Colonic mucosa (tissue), 4 donors: ENCODE measurements at places on chromosomes 13 and 19.
A peak's percentile ranks its signal among the peaks of the same experiment; 100 is the strongest.

DNA sequence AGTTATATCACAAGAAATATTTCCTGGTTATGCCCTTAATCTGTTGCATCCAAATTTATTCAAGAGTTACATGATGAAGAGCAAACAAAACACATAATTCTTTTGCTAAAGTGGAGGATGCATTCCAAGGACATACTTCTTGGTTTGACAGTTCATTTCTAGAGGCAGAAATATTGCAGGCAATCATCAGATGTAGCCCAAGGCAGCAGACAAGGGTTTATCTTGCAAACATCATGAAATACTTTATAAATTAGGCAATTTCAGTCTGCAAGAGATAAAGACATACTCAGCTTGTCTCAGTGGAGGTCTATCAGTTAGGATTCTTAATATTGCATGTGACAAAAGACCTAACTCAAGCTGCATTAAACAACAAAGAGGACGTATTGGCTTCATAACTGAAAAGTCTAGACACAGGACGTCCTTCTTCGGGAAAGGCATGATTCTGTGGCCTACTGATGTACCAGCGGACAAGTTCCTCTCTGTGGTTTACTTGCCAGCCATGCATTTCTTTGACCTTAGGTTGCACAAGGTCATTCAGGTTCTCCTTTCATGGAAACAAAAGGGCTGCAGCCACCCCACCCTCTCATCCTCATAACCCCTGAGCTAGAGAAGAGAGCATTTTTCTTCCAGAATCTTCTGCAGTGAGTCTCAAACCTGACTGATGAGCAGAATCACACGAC lies 204.1 kb downstream of the KATNAL1 start:
- no peak for DNase-seq
- H3K4me1 ChIP-seq = peaks cover 1% of the 10 kb centered on the region
- no peak overlapping the region for H3K4me3 ChIP-seq
- H3K27me3 ChIP-seq = no peaks in the 10 kb centered on the region
- H3K36me3 ChIP-seq = no peaks in the 10 kb centered on the region

- no peaks in the 10 kb centered on the region for H3K36me3 ChIP-seq
- DNase-seq = no peak
- H3K27ac ChIP-seq = no peak overlapping the region
- H3K4me3 ChIP-seq = no peak overlapping the region
- no peaks in the 10 kb centered on the region for H3K27me3 ChIP-seq
Observed at GRCh38 chr13:23865906-23866305, 23.3 kb downstream of the MIPEP start.

GRCh38 chr19:46783670-46784069 lies 4.7 kb downstream of the SLC1A5 start:
- no peaks in the 10 kb centered on the region for H3K27me3 ChIP-seq

DNA sequence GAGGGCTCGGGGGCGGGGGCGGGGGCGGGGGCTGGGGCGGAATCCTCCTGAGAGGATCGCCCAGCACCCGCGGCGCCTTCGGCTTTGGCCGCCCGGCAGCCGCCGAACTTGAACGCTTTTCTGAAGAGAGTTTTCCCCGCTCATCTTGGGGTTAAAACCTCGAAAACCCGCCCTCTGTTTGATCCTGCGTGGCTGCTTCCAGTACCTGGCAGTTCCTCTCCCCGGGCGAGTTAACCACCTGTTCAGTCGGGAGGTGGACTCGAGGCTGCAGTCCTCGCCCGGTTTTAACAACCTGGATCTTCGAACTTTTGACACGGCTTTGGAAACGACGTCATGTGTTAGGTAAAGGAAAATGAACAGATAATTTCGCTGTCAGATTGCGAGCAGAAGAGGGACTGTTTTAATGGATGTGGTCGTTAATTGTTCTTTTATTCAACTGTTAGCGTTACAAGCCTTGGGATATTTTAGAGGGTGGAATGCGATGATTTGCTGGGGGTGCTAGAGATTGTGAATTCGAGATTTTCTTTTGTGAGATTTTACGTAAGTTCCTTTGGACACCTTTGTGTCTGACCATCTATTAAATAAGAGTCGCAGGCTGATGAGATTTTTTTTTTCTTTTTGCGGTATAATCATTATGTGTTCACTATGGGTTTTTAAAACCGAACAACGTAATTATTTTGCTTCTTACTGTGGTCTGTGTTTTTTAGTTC lies 1.0 kb downstream of the FNDC3A start:
- DNase-seq = peak; percentile 81
- H3K4me3 ChIP-seq = peak overlapping the region; percentile 65
- no peaks in the 10 kb centered on the region for H3K36me3 ChIP-seq
- no peaks in the 10 kb centered on the region for H3K27me3 ChIP-seq
- peak overlapping the region; percentile 98 for H3K27ac ChIP-seq
- peaks cover 6% of the 10 kb centered on the region for H3K4me1 ChIP-seq

DNA sequence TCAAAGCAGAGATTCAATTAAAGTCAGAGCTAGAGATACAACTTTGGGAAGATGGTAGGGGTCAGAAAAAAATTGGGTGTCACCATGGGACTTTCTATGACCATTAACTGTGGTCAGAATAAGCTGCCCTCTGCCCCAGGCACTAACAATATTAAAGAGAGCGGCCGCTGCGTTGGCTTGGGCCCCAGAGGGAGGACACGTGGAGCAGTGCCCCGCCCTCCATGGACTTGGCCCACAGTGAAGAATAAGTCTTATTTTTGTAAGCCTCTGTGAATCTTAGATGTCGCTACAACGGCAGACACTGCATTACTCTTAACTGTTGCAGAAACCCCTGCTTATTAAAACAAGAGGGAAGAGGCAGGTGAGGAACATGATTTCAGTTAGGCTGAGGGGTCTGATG lies 172.7 kb downstream of the UQCRFS1 start:
- no peaks in the 10 kb centered on the region for H3K4me1 ChIP-seq
- H3K27me3 ChIP-seq = no peaks in the 10 kb centered on the region
- no peak overlapping the region for H3K4me3 ChIP-seq
- no peak overlapping the region for H3K27ac ChIP-seq
- no peak for DNase-seq

- DNase-seq = no peak
- H3K4me3 ChIP-seq = no peak overlapping the region
- H3K4me1 ChIP-seq = no peaks in the 10 kb centered on the region
Observed at GRCh38 chr13:88806438-88806837, 1135.3 kb downstream of the SLITRK5 start.

DNA sequence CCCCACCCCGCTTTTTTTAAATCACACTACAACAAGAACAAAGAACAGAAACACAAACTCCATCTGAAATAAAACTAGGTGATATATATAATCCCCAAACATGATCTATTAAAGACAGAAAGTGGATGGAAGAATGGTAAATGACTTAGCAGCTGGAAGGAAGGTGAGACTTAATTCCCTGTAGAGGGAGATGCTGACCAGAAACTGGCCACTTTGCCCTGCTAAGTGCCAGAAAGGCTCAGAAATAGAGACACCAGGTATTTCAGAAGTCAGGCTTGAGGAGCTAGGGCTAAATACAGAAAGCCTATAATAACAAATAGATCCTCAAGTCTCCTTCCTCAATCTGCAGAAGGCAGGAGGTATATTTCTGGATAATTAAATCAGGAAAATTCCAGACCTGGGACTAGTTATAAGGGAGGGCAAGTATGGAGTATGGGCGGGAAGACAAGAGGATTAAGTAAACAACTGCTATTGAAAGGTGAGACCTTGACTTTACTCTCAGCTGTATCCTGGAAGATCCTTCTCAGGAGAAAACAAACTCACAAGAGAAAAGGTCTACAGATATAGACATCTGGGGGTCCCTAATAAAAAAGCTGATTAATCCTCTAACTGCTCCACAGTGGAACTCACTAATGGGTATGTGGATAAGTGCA lies 32.2 kb downstream of the MTRF1 start:
- H3K27ac ChIP-seq = peak overlapping the region; percentile 28
- no peaks in the 10 kb centered on the region for H3K36me3 ChIP-seq
- no peaks in the 10 kb centered on the region for H3K4me1 ChIP-seq
- H3K27me3 ChIP-seq = no peaks in the 10 kb centered on the region
- H3K4me3 ChIP-seq = no peak overlapping the region

GRCh38 chr13:114056205-114057013 lies 76.0 kb downstream of the RASA3 start:
- no peak for DNase-seq
- H3K27ac ChIP-seq = no peak overlapping the region
- H3K36me3 ChIP-seq = no peaks in the 10 kb centered on the region

- H3K27ac ChIP-seq = no peak overlapping the region
- no peak overlapping the region for H3K4me3 ChIP-seq
- no peaks in the 10 kb centered on the region for H3K36me3 ChIP-seq
- no peaks in the 10 kb centered on the region for H3K27me3 ChIP-seq
- DNase-seq = no peak
Observed at GRCh38 chr19:34767951-34768350, 5.1 kb downstream of the ZNF599 start.

DNA sequence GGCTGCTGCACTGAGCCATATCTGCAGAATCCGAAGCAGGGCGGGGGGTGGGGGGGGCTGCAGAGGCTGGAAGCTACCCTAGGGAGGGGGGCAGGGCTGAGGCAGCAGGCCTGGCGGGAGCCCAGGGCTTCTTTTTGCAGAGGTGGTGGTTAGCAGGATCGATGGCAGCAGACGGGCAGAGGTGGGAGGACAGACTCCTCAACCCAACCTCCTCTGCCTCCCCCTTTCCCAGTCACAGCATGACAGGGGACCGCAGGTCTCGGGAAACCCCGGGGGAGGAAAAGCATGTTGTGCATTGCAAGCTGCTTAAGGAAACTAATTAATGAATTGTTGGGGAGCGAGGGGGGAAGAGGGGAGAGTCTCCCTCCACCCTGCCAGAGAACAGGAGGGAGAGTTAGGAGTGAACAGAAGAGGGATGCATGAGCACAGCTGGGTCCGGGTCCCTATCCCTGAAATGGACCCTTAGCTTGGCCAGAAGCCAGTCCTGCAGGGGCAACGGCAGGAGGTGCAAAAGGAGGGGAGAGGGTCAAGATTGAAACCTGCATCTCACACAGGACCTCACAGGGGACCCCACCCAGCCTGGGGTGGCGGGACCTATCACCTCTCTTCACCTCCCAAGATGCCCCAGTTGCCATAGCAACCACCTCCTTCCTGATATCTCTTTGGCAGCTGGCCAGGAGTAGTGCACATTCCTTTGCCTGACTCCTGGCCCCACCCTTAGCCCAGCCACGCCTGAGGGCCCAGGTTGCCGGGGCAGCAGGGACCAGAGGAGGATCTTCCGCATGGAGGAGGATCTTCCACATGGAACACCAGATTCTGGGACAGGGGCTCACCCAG lies 1.8 kb downstream of the FXYD7 start:
- H3K36me3 ChIP-seq = no peaks in the 10 kb centered on the region
- peak; percentile 89 for DNase-seq
- H3K27me3 ChIP-seq = peaks cover 7% of the 10 kb centered on the region
- H3K27ac ChIP-seq = no peak overlapping the region
- H3K4me1 ChIP-seq = peaks cover 5% of the 10 kb centered on the region
- H3K4me3 ChIP-seq = no peak overlapping the region

DNA sequence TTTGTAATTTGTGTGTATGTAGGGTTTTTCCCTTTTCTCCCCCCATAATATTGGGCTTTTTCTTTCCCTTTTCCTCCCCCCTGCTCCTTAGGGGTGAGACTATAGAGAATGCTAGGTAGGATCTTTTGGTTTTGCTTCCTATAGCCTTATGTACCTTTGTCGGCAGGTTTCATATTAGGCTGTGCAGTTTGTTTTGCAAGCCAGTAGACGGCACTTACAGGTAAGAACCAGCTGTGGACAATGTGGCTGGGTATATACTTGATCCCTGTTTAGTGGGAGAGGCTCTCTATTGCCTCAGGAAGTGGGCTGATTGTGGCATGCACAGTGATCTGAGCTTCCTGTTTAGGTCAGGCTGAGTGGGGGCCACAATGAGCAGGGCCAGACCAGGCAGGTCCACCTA lies 359.2 kb upstream of the OBI1 start:
- no peaks in the 10 kb centered on the region for H3K36me3 ChIP-seq
- no peak for DNase-seq
- no peak overlapping the region for H3K27ac ChIP-seq
- H3K27me3 ChIP-seq = no peaks in the 10 kb centered on the region

DNA sequence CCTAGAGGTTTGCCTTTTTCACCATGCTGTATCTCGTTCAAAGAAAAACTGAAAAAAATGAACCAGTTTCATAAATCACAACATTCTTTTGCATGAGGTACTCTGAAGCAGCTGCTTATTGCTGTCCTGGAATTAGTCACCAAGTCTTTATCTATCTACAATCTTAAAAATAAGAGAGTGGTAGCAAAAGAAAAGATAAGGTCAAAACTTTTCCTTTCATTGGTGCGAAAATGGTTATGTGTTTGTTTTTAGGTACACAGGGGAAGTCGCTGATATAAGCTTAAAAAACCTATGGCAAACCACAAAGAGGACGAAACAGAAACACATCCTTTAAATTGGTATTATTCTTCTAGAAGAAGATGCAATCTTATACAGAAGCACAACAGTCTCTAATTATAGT lies 20.7 kb downstream of the OBI1 start:
- no peaks in the 10 kb centered on the region for H3K4me1 ChIP-seq
- H3K27ac ChIP-seq = no peak overlapping the region
- H3K27me3 ChIP-seq = no peaks in the 10 kb centered on the region

- no peaks in the 10 kb centered on the region for H3K36me3 ChIP-seq
- no peaks in the 10 kb centered on the region for H3K4me1 ChIP-seq
- H3K4me3 ChIP-seq = no peak overlapping the region
- H3K27me3 ChIP-seq = no peaks in the 10 kb centered on the region
Observed at GRCh38 chr13:47904241-47904640, 96.8 kb downstream of the SUCLA2 start.

GRCh38 chr19:43739439-43740235 lies 15.1 kb downstream of the SMG9 start:
- H3K36me3 ChIP-seq = peaks cover 5% of the 10 kb centered on the region
- H3K27me3 ChIP-seq = no peaks in the 10 kb centered on the region
- peak; percentile 90 for DNase-seq
- peaks cover 7% of the 10 kb centered on the region for H3K4me1 ChIP-seq
- H3K27ac ChIP-seq = peak overlapping the region; percentile 87

DNA sequence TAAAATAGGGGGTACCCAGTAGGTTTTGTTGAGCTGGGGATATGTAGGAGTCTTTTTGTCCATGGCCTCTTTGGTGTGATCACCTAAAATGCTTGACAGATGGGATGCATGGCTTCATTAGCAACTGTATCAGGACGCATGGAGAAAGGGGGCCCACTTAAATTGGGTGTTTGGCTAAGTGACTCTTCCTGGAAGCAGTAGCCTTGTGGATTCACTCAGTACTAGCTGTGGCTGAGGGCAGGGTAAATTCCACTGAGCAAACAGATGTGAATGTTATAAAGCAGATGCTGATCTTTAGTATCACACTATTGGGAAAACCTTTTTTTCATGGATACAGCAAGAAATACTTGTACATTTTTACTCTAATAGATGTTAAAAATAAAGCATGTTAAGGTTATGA lies 140.0 kb downstream of the FGF14 start:
- no peak for DNase-seq
- no peaks in the 10 kb centered on the region for H3K27me3 ChIP-seq
- H3K4me1 ChIP-seq = no peaks in the 10 kb centered on the region
- H3K36me3 ChIP-seq = no peaks in the 10 kb centered on the region

- no peak overlapping the region for H3K4me3 ChIP-seq
- H3K36me3 ChIP-seq = no peaks in the 10 kb centered on the region
- peak; percentile 3 for DNase-seq
- H3K27ac ChIP-seq = no peak overlapping the region
- H3K4me1 ChIP-seq = no peaks in the 10 kb centered on the region
Observed at GRCh38 chr19:29375429-29376119, 150.2 kb upstream of the VSTM2B start.

- no peaks in the 10 kb centered on the region for H3K36me3 ChIP-seq
- no peak for DNase-seq
- no peak overlapping the region for H3K27ac ChIP-seq
- H3K4me1 ChIP-seq = no peaks in the 10 kb centered on the region
- no peaks in the 10 kb centered on the region for H3K27me3 ChIP-seq
- H3K4me3 ChIP-seq = no peak overlapping the region
Observed at GRCh38 chr19:6204212-6204611, 68.7 kb downstream of the ACSBG2 start.

- no peaks in the 10 kb centered on the region for H3K4me1 ChIP-seq
- H3K27ac ChIP-seq = no peak overlapping the region
- no peak overlapping the region for H3K4me3 ChIP-seq
- H3K27me3 ChIP-seq = no peaks in the 10 kb centered on the region
- DNase-seq = no peak
Observed at GRCh38 chr19:15913384-15913783, 15.5 kb upstream of the CYP4F2 start.
